ENCODE measurements at places on chromosomes 5 and 9. TPM values are rescaled to one million over a fixed set of nuclear protein-coding genes. Genes with fewer than 3 reads are reported as not detected.

Gene NEUROG1
- total RNA-seq = not detected

Gene TAF11L14
- not detected for total RNA-seq

Gene TNIP1
- total RNA-seq = 61.4 TPM

Gene MYOT
- total RNA-seq = not detected

Gene IFNE
- total RNA-seq = not detected

Gene CCL21
- 1.4 TPM for total RNA-seq

Gene FBLL1
- 3.8 TPM for total RNA-seq

Gene PCDHB16
- total RNA-seq = 0.54 TPM

Gene C5orf63
- 1.6 TPM for total RNA-seq

Gene GGTA1
- total RNA-seq = not detected

Gene NR4A3
- total RNA-seq = under 0.01 TPM

Gene FYB1
- not detected for total RNA-seq

Gene ZFYVE16
- 11.9 TPM for total RNA-seq

Gene IL13
- not detected for total RNA-seq

Gene C7
- total RNA-seq = 1,610 TPM

Gene ZCCHC7
- 9.7 TPM for total RNA-seq

Gene FAM151B
- 5.7 TPM for total RNA-seq

Gene LRRC70
- total RNA-seq = 0.97 TPM

Gene TMOD1
- total RNA-seq = 0.18 TPM

Gene SLC46A2
- not detected for total RNA-seq

Gene ZBTB5
- total RNA-seq = 9.4 TPM

Gene ZFP37
- total RNA-seq = 0.36 TPM

Gene MGAT1
- 173 TPM for total RNA-seq

Gene GOLPH3
- total RNA-seq = 88.1 TPM

Gene HNRNPAB
- total RNA-seq = 68.8 TPM
